ENCODE measurements at places on chromosomes 11 and 22. TPM values are rescaled to one million over a fixed set of nuclear protein-coding genes. Genes with fewer than 3 reads are reported as not detected.

Gene MCHR1
- 0.16 TPM for polyA plus RNA-seq

Gene MIAT
- 0.50 TPM for polyA plus RNA-seq

Gene MEN1
- polyA plus RNA-seq = 33.6 TPM

Gene TTC36
- polyA plus RNA-seq = 1.1 TPM

Gene GUCD1
- 98.2 TPM for polyA plus RNA-seq

Gene CECR2
- polyA plus RNA-seq = 10.5 TPM

Gene ADAMTS15
- polyA plus RNA-seq = 51.3 TPM

Gene NXPE2
- polyA plus RNA-seq = 0.31 TPM

Gene CASTOR1
- 9.1 TPM for polyA plus RNA-seq

Gene CD3D
- polyA plus RNA-seq = 0.25 TPM

Gene MIF
- polyA plus RNA-seq = 194 TPM

Gene PATE2
- 0.07 TPM for polyA plus RNA-seq
